ENCODE measurements at places on chromosomes 3 and 15. TPM values are rescaled to one million over a fixed set of nuclear protein-coding genes. Genes with fewer than 3 reads are reported as not detected.

GOLGA8R gene
- total RNA-seq: 0.31 TPM

- no peak for DNase-seq
- H3K36me3 ChIP-seq: no peaks in the 10 kb centered on the region
- H3K27me3 ChIP-seq: no peaks in the 10 kb centered on the region
- H3K4me3 ChIP-seq: no peak overlapping the region
- no peaks in the 10 kb centered on the region for H3K4me1 ChIP-seq
Measured at GRCh38 chr15:92839696-92840095, 60.4 kb upstream of the CHD2 start.

GRCh38 chr3:31544634-31545033 is 11.9 kb downstream of the STT3B start:
- no peak overlapping the region for H3K27ac ChIP-seq
- no peaks in the 10 kb centered on the region for H3K27me3 ChIP-seq
- H3K4me1 ChIP-seq: peaks cover 6% of the 10 kb centered on the region

GRCh38 chr15:70436428-70436827 is 326.9 kb downstream of the UACA start:
- no peak for DNase-seq
- no peak overlapping the region for H3K4me3 ChIP-seq
- H3K27me3 ChIP-seq: peaks cover 9% of the 10 kb centered on the region
- no peaks in the 10 kb centered on the region for H3K36me3 ChIP-seq
- peaks cover 4% of the 10 kb centered on the region for H3K4me1 ChIP-seq

DNA sequence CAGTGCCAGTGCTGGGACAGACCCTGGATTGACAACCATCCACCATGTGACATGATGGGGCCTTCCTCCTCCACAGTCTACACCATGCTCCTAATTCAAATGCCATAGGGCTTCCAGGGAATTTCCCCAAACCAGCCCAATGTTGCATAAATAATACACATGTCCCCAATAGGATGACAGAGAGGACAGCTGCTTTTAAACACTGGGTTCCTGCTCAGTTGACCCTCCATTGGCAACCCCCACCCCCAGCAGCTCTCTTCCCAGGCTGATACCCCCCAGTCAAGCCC is 28.3 kb upstream of the ATP2B2 start:
- H3K4me3 ChIP-seq: no peak overlapping the region
- no peaks in the 10 kb centered on the region for H3K4me1 ChIP-seq
- H3K36me3 ChIP-seq: no peaks in the 10 kb centered on the region
- H3K27ac ChIP-seq: no peak overlapping the region

DNA sequence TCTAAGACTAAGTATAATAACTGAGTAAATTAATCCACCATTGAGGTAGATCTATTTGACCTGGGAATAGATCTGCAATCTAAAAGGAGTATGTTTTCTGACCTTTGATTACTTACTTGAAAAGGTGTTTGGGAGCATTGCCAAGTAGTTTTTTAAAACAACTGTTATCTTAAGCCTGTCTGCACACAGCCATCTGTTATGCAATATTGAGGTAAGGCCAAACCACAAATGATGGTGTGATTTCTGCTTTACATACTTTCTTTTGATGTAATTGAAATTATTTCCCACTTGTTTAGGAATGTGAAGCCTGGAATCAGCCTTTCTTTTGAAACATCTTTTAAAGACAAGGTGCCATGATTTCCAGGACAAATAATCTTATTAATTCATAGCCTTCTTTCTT is 274.0 kb downstream of the BBX start:
- H3K4me3 ChIP-seq: no peak overlapping the region
- peaks cover 51% of the 10 kb centered on the region for H3K36me3 ChIP-seq
- H3K4me1 ChIP-seq: no peaks in the 10 kb centered on the region
- DNase-seq: no peak
- no peak overlapping the region for H3K27ac ChIP-seq
- H3K27me3 ChIP-seq: no peaks in the 10 kb centered on the region

DNA sequence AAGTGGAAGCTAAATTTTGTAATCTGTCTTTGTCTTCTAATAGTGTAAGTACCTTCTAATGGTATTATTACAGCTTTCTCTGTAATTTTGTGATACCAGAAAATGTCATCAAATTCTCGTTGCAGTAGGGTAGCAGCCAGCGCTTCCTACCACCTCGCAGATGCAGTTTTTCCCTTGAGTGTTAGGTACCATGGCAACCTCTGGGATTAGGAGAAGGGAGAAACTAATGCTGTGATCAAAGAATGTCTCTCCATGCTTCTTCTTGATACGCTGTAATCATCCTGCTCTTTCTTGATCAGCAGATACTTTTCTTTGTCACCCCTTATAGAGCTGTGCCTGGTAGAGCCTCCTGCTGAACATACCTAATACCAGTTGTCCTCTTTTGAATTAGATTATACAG is 27.7 kb downstream of the SRP14 start:
- H3K27me3 ChIP-seq: no peaks in the 10 kb centered on the region
- peaks cover 86% of the 10 kb centered on the region for H3K36me3 ChIP-seq
- no peaks in the 10 kb centered on the region for H3K4me1 ChIP-seq
- no peak for DNase-seq
- H3K27ac ChIP-seq: peak overlapping the region; percentile 79

DNA sequence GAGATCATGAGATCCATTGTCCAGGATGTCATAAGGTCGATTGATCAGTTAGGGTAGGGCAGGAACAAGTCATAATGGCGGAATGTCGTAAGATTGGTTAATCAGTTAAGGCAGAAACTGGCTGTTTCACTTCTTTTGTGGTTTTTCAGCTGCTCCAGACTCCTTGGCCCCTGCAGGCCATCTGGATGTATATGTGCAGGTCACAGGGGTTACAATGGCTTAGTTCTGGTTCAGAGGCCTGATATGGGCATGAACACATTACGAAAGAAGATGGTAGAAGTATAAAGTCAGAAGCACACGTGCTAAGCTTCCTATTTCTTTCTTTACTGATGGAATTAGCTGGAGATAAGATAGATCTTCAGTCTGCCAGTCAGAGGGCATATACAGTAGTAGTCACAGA is 315.4 kb upstream of the LRRC3B start:
- no peaks in the 10 kb centered on the region for H3K27me3 ChIP-seq
- no peak for DNase-seq
- no peaks in the 10 kb centered on the region for H3K36me3 ChIP-seq
- no peak overlapping the region for H3K4me3 ChIP-seq
- H3K27ac ChIP-seq: no peak overlapping the region

GRCh38 chr15:27486051-27486450 is 515.1 kb downstream of the GABRG3 start:
- DNase-seq: no peak
- no peaks in the 10 kb centered on the region for H3K4me1 ChIP-seq
- H3K27me3 ChIP-seq: no peaks in the 10 kb centered on the region
- no peak overlapping the region for H3K4me3 ChIP-seq
- peak overlapping the region; percentile 24 for H3K27ac ChIP-seq

DNA sequence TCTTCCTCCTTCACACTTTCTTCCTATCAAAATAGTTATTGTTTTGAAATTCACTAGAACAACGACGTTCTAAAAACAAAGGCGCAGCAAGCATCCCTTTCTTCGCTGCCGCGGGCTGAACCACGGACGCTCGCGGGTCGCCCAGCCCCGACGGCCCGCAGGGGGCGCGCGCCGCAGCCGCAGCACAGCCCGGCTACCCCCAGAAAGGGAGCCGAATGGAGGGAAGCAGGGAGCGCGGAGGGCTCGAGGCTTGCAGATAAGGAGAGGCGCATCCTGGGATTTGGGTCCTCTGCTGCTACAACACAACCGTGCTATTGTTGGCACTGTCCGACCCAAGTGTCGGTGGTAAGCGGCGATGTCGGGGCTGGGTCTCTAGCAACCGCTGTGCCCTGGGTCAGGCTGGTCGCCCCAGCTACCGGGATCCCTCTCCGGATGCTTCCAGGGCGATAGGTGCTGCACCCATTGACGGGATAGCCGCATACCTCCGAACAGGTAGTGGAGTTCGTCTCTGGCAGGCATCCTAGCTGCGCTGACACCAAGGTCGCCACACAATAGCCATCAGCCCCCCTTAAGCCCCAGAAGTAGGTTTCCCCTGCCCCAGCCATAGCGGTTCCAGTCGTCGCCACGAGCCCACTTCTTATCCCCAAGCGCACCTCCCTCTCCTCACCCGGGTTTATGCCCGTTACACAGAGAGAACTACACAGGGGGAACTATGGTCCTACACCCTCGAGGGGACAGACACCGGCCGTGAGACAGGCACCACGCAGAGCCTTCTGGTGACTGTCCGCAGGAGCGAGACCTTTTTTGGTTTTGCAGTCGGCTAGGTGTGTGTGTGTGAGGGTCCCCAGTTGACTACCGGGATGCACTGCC is 6.0 kb downstream of the ONECUT1 start:
- peak; percentile 90 for DNase-seq
- H3K36me3 ChIP-seq: no peaks in the 10 kb centered on the region
- peak overlapping the region; percentile 77 for H3K27ac ChIP-seq
- peak overlapping the region; percentile 76 for H3K4me3 ChIP-seq

DNA sequence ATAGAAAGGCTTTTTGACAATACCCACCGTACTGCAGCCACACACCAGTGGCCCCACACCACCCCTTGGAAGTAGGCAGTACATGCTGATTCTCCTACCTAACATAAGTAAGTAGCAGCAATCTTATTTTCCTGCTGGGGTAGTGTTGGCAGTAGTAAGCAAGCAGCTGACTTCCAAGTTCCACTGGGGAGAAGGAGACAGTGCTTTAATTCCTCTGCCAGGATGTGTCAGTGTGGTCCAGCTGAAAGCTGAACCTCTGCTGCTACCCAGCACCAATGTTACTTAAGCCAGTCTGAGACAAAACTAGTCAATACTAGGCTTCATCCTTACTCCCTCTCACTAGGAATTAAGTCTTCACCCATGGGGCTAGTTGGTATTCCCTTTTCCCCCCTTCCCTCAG is 74.7 kb downstream of the DZIP3 start:
- no peaks in the 10 kb centered on the region for H3K27me3 ChIP-seq
- peaks cover 4% of the 10 kb centered on the region for H3K36me3 ChIP-seq

DNA sequence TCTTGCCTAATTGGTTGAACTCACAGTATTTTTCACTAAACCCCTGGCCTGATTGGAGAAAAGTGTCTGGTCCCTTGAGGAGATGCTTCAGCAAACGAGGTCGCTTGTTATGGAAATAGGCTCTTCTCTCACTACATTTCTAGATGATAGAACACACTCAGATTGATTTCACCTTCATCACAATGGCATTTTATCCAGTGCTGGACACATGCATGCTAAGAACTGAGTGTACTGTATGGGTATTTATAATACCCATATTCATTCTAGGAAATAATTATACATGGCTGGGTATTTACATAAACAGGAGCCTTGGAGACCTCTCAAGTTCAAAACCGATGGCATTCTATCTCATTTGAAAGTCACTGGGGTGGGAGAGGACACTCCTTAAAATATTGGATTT is 444.9 kb downstream of the LPP start:
- no peaks in the 10 kb centered on the region for H3K4me1 ChIP-seq
- H3K27me3 ChIP-seq: no peaks in the 10 kb centered on the region
